ENCODE measurements at places on chromosomes 12 and 14.

DNA sequence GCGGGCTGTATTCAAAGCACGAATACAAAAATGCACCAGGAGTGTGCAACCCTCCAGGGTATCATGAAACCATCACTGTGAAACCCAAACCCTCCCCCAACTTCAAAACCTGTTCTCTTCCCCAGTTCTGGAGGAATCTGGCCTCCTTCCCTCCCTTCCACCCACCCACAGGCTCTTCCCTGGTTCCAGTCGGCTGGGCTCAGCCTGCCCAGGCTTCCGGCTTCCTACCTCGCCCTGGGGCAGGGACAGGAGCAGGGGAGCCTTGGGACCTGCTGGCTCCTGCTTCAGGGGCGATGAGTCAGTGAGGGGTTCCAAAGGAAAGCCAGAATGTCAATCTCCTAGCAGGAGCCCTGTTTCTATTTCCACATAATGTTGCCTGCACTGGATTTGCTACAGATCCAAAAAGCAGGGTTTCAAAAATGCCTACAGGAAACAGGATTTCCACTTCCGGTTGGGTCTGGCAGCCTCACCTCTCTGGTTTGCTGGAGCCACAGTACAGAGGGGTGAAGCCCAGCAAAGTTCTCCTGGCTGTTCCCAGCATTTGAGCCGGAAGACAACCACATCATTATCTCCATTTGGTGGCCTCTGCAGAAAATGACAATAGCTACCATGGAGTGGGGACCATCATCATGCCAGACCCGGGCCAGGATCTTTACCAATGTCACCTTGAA lies 278.3 kb downstream of the DPF3 start:
- no peak for DNase-seq

GRCh38 chr14:31465111-31465510 lies 7.8 kb upstream of the DTD2 start:
- peak; percentile 45 for DNase-seq

GRCh38 chr14:64937821-64938193 lies 4.7 kb downstream of the GPX2 start:
- no peak for DNase-seq

DNA sequence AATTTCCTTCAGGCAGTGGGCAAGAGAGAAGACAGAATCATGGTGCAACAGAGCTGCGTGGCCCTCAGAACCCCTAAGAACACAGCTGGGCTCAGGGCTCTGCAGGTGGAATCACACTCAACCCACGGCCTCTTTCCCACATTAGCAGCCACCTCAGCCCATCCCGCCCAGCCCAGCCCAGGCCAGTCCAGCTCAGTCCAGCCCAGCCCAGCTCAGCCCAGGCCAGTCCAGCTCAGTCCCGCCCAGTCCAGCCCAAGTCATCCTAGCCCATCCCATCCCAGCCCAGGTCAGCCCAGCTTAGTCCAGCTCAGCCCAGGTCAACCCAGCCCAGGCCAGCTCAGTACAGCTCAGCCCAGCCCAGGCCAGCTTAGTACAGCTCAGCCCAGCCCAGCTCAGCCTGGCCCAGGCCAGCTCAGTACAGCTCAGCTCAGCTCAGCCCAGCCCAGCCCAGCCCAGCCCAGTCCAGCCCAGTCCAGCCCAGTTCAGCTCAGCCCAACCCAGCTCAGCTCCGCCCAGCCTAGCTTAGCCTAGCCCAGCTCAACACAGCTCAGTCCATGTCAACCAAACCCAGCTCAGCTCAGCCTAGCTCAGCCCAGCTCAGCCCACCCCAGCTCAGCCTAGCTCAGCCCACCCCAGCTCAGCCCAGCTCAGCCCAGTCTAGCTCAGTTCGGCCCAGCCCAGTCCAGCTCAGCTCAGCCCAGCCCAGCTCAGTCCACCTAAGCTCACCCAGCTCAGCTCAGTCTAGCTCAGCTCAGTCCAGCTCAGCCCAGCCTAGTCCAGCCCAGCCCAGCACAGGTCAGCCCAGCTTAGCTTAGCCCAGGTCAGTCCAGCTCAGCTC lies 183.1 kb downstream of the TMEM121 start:
- no peak for DNase-seq

DNA sequence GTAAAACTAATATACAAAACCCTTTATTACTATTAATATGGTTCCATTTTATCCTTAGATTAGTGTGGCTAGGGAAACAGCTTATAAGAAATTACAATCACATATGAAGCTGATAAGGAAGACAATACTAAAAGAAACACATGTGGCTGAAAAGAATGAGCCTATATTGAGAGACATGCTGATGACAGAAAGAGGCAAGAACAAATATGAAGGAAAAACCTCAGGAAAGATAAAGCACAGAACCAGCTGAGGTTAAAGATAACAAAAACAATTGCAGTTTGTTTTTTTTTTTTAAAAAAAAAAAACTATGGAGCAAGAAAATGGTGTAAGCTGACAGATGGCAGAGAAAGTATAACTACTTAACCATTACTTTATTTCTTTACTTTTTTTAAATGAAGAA lies 69.2 kb upstream of the OSBPL8 start:
- DNase-seq, result no peak

- DNase-seq, result no peak
Observed at GRCh38 chr12:51785906-51786305, 62.6 kb downstream of the FIGNL2 start.

DNA sequence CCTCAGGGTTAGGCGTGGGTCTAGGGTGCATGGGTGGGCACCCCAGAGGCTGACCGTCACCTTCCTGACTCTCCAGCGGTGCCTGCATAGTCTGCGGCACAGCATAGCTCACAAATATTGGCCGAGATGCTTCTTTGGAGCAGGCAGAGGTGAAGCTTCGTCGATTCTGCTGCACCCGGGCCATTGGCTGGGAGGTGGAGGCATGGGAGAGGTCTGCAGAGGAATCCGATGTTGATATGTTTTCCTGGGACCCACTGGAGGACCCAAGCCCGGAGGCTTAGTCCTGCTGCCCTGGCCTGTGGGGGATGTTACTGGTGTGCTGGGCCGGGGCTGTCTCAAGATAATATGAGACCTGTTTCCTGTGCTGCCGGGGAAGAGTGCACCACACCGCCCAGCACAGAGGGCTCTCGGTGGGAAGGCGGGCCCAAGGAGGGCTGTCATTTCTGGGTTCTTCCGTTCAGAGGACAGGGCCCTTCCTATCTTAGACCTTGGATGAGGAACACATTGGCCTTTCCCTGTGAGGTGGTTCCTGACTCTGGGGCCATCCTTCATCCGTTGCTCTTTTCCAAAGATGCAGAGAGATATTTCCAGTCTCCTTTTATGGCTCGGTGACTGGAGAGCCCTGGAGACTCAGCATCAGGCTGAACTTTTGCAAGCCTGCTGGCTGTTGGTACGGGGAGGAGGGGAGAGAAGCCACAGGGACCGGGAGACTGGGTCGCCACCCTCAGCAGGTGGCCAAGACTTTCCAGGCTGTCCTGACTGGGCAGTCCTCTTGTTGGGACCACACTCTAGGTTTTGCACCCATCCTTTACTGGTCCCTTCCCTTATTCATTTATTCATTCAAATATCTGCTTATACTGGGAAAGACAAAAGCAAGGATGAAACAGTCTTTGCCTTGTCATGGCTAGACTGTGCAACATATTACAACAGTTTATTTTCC lies 143.5 kb downstream of the TSPAN9 start:
- no peak for DNase-seq

- DNase-seq, result no peak
Observed at GRCh38 chr14:30194741-30195148, 267.1 kb upstream of the PRKD1 start.

DNA sequence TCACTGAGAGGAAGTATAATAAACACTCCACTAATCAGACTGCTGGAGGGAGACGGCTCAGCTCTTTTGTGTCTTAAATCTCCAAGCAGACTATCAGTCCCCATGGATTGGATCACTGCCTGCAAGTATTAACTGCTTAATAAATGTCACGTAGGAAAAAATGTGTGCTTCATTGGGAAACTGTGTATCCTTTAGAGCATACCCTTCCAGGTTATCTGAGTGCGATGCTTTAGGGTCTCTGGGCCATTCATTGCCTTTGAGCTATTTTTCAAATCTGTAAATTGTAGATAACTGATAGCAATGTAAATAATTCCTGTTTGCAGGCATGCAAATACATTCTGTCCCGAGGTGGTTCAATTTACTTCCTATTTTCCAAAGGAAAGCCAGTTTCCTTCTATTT lies 45.0 kb upstream of the VASH1 start:
- no peak for DNase-seq

DNA sequence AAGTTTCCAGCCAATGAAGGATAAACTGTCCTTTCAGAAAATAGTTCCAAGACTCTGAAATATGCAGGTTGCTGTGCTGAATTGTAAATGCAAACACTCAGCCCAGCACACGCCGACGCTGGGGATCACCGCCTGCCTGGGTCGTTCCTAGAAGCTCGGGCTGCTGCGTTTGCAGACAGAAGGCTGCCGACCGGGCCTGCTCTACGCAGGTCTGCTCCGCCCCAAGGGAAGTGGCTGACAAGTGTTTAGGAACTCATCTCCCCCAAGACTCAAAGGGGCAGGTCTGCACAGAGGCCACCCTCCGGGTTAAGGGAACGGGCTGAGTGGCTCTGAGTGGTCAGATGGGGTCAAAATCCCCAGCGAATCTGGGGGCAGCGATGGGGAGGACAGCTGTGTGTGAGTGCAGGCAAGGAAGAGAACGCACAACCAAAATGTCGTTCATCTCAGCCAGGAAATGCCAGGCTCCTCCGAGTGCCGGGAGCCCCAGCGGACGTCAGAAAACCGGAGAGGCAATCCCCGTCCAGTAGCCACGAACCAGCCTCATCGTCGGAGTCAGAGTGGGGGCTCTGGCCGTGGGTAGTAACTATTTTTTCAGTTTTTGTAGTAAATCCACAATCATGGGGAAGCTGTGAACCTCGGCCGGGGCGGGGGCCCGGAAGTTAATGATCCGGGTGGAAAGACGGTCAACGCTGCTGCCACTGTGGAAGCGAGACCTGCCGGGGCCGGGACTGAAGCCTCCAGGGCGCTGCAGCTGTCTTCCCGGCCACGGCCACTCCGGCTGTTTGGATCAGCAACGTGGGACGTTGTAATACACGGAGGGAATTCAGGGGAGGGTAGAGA lies 6.0 kb downstream of the GALNT9 start:
- no peak for DNase-seq

- no peak for DNase-seq
Observed at GRCh38 chr12:11561411-11561810, 88.1 kb upstream of the ETV6 start.

DNA sequence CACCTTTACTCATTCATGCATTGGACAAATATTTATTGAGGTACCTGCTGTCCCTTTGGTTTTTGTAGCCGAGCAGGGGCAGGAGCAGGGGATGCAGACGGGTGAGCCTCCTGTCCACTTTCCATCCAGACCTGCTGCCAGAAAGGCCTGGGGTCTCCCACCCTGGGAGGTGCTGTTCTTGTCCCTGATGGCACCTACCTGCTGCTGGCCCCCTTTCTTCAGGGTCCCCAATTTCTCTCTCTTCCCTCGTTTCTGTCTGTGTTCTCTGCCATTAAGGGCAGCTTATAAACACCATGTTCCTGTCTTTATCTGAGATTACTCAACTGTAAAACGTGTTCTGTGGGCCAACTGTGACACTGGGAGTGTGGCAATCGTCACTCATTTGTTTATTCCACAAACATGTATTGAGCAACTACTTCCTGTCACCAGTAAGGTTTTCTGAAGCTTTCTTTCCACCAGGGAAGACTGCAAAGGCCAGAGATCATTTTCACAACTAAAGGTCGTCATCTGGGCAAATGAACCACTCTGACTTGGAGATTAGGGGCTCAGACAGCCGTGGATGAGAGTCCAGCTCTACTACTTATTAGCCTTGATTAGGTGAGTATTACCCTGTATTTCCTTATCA lies at the start of gene HAL:
TSS of gene HAL (minus strand) at position 311 of the 625 bp plus-strand sequence. CDS start 434 bp downstream, outside the sequence.
- no peak for DNase-seq

Data from hindlimb muscle (tissue), 1 donor.